Bronchial smooth muscle cell (primary cell): ENCODE measurements at places on chromosomes 3 and 15. TPM values are rescaled to one million over a fixed set of nuclear protein-coding genes. Genes with fewer than 3 reads are reported as not detected.

Gene CORO2B
- total RNA-seq: 10.1 and 24.6 TPM in 2 replicates

Gene LNP1
- total RNA-seq: 3.9 and 4.6 TPM in 2 replicates

Gene IMPG2
- 0.32 and 0.86 TPM in 2 replicates for total RNA-seq

Gene CFAP100
- total RNA-seq: not detected in 2 replicates

Gene OR4F6
- not detected in 2 replicates for total RNA-seq

Gene LYSMD2
- total RNA-seq: 1.3 and 2.5 TPM in 2 replicates

Gene GRIP2
- 0.09 and 0.79 TPM in 2 replicates for total RNA-seq

Gene ZIC1
- not detected in 2 replicates for total RNA-seq

Gene SPSB4
- not detected in 2 replicates for total RNA-seq

Gene CIAO2A
- 34.3 and 82.7 TPM in 2 replicates for total RNA-seq

Gene LRRC3B
- total RNA-seq: not detected in 2 replicates

Gene FEZF2
- total RNA-seq: not detected in 2 replicates

Gene SERF2
- total RNA-seq: 316 and 469 TPM in 2 replicates

Gene FSD2
- total RNA-seq: not detected in 2 replicates

Gene CNTN6
- total RNA-seq: not detected in 2 replicates

Gene C3orf85
- total RNA-seq: not detected in 2 replicates

Gene NCBP2
- 50.1 and 68.9 TPM in 2 replicates for total RNA-seq

Gene GALNT15
- total RNA-seq: 16.0 and 27.0 TPM in 2 replicates

Gene FYTTD1
- 21.8 and 26.3 TPM in 2 replicates for total RNA-seq

Gene TLE3
- total RNA-seq: 9.6 and 21.6 TPM in 2 replicates

Gene PLAAT1
- total RNA-seq: not detected in 2 replicates

Gene MED12L
- 0.09 and 0.47 TPM in 2 replicates for total RNA-seq
